ENCODE measurements at places on chromosomes 1 and 21. TPM values are rescaled to one million over a fixed set of nuclear protein-coding genes. Genes with fewer than 3 reads are reported as not detected.

Gene CRYAA
- total RNA-seq, result not detected

Gene HOOK1
- total RNA-seq, result not detected

Gene DIO1
- total RNA-seq, result not detected

Gene KCNK2
- 18.7 TPM for total RNA-seq

Gene HSD11B1
- 21.6 TPM for total RNA-seq

Gene KRTAP27-1
- total RNA-seq, result not detected

Gene ALPL
- total RNA-seq, result 1.3 TPM

Gene HCN3
- total RNA-seq, result 1.6 TPM

Gene ITGB2
- total RNA-seq, result 0.43 TPM

Gene CCSAP
- 9.0 TPM for total RNA-seq

Gene CLIC6
- under 0.01 TPM for total RNA-seq

Gene MATN1
- total RNA-seq, result not detected

Gene FCMR
- total RNA-seq, result 1.6 TPM

Gene PRR9
- not detected for total RNA-seq

Gene FCN3
- not detected for total RNA-seq

Gene POLR3GL
- 14.8 TPM for total RNA-seq

Gene DMBX1
- not detected for total RNA-seq
